Activated naive CD4-positive, alpha-beta T cell (primary cell): ENCODE measurements at places on chromosomes 12 and 14.

DNA sequence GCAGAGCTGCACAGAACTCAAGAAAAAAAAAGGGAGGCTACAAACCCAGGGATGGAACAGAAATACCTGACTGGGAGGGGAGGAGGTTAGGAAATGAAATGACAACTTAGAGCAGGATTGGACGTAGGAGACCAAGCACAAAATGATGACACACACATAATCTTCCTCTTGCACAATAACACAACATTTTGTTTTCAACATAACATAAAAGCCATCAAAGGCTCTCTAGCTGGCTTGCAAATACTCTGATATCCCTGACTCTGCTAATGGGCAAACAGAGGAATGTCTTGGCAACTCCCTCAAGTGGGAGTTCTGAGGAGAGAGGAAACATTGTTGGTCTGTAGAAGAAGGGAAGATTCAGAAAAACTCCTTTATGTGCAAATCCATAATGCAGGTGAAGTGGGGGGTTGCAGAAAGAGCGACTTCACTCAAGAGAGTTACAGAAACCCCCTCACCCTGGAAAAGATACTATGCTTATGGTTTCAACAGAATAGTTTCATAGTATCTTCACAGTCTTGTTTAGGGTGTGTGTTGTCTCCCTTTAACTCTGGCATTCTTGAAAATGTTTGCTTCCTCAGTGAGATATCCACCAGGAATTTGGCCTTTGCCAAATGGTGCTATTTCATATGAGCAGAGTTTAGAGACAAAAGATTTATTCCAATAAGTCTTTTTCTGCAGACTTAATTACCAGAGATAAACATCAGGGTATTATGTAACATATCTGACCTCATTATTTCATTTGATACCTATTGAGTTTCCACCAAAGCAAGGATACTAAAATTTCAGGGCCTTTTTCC, 43.8 kb upstream of the LTBP2 start:
- no peak for DNase-seq

- DNase-seq: no peak
Observed at GRCh38 chr12:20390846-20391245, 22.5 kb downstream of the PDE3A start.

DNA sequence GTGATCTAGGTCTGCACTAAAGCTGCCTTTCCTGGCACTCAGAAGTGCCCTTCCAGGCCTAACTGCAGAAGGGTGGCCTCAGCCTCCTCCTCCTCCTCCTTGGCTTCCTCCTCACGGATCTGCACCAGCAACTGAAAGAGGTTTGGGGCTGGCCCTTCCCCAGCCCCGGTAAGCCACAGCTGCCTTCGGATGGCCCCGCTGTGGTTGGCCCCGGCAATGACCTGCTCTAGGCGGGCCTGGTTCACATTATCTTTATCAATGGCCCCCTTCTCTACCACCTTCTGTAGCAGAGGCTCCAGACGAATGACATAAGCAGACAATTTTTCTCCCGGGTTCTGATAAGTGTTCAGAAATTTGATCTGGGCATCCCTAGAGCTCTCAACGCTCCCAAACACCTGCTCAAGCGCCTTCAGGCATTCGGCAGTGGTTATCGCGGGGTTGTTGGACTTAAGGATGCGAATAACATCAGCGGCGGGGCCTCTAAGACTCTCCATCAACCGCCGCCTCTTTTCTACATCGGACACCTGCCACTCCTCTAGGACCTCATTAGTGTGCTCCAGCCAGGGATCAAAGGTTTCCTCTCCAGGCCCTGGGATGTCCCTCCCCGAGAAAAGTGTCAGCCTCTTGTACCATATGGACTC, 1.5 kb downstream of the PNMA1 start:
- no peak for DNase-seq

DNA sequence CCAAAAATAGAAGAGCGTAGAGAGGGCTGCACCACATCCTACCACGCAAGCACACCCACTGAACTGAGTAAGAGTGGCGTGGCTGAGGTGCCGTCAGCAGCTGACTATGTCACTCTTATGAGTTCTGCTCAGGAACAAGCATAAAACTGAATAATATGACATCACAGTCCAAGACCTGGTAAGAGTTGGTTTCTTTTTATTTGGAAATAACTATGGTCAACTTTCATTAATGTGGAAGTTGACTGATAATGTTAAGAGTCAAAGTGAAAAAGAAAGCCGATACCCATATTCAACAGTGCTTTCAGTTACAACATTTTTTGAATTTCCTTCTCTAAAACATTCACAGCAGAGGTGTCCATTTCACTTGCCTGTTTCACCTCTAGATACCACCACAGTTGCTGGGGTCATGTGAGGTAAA, 44.6 kb downstream of the GNS start:
- no peak for DNase-seq

GRCh38 chr12:124150168-124150567, 144.7 kb upstream of the RFLNA start:
- DNase-seq: no peak

DNA sequence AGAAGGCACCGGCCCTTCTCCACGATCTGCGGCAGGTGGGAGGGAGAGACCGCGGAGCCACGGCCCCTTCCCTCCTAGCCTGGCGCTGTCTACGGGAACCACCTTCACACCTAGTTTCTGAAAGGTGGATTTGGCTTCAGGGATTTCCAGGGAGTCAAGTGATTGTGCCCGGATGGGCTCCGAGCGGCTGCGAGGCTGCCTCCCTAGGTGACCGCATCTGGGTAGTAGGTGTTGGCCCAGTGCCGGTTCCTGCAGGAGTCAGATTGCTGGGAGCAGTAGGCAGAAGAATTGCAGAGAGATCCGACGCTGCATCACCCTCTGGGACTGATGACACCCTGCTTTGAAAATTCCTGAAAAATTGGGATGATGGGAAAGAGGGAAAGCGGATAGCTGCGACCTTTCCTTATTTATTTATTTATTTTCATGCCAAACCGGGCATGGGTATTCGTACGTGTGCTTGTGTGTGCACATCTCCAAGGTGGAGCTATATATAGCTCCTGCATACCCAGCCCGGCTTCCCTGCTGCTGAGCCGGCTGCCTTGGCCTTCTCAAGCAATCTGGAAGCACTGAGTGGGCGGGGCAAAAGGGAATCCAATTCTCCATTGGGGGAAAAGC, 1.1 kb downstream of the CNTN1 start:
- DNase-seq: no peak

- DNase-seq: no peak
Observed at GRCh38 chr12:113142173-113142885, 6.8 kb upstream of the RASAL1 start.

DNA sequence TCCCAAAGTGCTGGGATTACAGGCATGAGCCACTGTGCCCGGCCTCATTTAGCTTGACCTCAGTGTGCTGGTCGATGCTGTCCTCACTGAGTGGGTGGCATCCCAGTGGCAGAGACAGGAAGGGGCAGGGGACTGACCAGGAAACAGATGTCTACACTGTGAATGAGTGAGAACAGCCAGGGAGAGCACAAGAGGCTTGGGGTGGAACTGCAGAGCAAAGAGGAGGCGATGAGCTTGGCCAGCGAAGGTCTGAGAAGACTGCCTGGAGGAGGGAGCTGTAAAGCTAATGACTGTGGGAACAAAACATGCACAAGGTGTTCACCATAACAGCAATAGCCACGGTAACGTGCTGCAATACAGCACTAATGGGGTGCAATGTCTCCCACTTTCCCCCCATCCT, 57.2 kb upstream of the BEGAIN start:
- no peak for DNase-seq

DNA sequence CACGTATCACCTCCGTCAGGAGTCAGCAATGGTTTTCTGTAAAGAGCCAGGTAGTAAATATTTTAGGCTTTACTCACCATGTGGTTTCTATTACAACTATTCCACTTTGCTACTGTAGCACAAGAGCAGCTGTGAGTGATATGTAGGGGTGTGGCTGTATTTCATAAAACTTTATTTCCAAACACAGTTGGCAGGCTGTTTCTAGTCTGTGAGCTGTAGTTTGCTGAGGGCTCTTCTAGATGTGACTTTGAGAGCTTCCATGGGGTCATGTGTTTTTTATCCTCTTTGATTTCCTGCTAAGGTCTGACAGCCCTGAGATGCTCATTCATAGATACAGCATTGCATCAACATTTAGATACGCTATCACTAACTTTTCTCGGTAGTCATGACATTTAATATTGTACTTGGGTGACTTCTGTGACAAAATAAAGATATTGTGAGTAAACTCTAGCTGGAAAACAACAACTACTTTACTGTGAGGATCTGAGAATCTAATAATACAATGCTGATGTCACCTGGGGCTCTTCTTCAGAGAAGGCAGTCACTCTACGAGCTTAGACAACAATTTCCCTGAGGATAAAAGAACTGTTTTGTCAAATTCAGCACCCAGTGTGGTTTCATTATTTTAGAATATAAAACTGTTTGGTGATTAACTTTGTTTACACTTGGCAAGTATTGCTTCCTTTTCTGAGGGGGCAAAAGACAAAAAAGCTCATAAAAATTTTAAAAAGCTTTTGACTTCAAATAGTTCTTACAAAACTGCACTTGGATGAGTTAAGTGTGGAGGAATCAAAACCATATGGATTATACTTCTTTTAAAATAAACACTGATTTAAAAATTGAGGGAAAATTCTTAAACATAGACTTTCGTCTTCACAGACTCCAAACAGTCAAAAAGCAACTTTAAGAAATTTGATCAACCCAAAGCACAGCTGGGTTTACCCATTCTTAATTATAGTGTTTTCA, 231.2 kb upstream of the DCN start:
- DNase-seq: no peak

DNA sequence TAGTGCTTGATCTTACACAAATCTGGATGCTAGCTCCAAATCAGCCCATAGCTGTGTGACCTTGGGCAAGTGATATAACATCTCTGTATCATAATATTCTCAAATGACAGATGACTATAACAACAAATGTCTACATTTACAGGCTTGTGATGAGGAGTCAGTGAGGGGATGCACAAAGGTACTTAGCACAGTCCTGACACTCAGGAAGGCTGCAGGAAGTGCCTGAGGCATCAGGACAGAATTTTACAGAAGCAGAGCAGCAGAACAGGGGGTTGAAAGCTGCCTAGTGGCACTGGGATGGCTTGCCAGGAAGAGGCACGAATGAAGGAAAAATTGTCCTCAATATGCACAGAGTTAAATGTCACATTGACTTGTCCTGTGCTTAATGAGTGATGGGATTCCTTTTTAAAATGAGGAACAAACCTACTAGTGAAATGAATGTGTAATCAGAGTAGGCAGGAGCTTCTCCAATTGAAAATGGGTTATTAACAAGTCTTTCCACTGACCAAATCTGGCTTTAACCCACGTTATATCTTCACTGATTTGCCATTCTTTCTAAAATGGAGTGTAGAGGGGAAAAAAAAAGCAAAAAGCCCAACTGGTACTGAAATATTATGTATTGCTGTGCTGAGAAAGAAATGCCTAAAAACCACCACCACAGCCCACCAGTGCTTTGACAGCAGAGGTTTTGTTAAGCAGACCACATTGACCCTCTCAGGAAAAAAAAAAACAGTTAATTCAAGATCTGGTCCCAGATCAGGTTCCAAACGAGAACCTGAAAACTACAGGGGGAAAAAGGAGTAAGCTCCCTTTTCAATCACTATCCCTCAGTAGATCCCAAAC, 11.6 kb downstream of the BTG1 start:
- no peak for DNase-seq

DNA sequence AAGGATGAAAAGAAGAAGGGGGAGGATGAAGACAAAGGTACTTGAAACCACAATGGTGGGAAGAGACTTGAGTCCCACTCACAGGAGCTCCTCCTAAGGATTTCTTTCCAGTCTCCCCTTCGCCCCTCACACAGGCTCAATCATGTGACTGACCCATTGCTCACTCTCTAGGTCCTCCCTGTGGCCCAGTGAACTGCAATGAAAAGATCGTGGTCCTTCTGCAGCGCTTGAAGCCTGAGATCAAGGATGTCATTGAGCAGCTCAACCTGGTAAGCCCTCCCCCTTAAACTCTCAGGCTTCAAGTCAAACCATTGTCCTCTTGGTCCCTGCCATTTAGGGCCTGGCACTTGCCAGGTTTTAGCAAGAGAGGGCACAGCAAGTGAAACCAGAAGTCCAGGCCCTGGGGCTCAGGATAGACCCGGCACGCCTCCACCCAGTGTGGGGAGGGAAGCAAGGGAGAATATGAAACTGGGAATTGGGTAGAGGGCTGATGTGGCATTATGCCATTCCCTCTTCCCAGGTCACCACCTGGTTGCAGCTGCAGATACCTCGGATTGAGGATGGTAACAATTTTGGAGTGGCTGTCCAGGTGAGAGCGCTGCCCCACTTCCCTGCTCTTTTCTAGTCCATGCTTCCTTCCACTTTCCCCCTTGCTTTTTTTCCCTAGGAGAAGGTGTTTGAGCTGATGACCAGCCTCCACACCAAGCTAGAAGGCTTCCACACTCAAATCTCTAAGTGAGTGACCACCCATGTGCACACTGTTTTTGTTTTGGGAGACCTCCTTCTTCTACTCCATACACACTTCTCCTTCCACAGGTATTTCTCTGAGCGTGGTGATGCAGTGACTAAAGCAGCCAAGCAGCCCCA, 1.8 kb downstream of the PSME1 start:
- DNase-seq: no peak

DNA sequence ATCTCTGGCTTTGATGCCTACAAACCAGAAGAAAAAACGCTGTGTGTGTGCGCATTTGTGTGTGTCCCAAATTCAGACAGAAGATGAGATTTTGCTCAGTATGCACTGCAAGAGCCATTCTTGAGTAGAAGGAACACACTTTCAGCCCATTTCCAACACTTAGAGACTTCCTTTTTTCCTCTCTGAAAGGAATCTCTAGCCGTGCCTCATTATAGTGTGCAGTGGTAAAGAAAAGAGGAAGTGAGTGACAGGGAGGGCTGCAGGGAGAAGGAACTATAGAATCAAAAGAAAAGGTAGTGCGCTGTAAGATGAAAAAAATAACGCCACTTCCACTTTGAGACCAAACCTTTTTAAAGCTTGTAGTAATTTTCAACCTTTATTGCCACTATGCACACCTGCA, 1400.9 kb upstream of the FLRT2 start:
- DNase-seq: no peak

GRCh38 chr14:71918955-71919354, 13.3 kb upstream of the RGS6 start:
- DNase-seq: no peak

DNA sequence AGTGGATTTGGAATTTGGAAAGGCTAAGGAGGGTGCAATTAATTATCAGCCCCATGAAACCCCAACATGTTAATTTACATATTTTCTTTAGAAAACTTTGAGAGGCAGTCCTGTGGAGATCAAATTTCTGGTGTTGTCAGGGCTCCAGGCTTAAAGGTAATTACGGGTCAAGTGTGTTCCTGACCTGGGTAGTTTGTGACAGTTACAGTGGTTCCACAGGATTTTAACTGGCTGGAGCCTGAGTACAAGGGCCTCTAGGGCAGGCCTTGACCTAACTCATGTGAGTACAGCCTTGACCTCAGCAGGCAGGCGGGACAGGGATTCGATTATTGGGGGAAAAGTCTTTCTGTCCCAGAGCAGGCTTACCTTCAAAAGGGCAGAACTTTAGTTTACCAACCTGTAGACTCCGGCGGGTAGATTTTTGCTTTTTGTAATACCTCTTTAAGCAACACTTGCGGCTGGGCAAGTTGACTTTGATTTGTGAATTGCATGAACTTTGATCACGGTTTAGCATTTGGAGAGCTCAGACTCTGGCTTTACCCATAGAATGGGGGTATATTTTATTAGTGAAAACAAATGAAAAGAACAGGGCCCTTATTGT, 8.4 kb upstream of the PPTC7 start:
- DNase-seq: no peak
